Right lobe of liver (tissue), 6 donors: ENCODE measurements at places on chromosomes 4 and X. TPM values are rescaled to one million over a fixed set of nuclear protein-coding genes. Genes with fewer than 3 reads are reported as not detected.

DNA sequence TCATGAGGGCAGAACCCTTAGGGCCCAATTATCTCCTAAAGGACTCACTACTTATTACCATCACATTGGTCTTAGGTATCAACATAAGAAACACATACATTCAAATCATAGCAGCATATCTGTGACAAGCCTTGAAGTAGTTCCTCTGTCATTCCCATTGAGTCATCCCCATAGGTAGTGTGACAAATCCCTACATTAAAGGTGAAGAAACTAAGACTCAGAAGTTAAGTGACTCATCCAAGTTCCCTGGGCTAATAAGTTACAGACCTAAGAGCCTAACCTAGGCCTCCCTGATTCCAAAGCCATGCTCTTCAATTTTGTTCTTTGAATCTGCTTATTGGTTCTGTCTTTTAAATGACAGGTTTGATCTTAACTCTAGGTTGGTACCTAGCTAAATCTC, 58.2 kb downstream of the CD38 start:
- H3K27ac ChIP-seq, result no peak overlapping the region
- DNase-seq, result no peak
- H3K36me3 ChIP-seq, result no peaks in the 10 kb centered on the region
- H3K27me3 ChIP-seq, result no peaks in the 10 kb centered on the region
- H3K4me3 ChIP-seq, result no peak overlapping the region

The JCHAIN gene
- total RNA-seq, result 10.0 TPM

DNA sequence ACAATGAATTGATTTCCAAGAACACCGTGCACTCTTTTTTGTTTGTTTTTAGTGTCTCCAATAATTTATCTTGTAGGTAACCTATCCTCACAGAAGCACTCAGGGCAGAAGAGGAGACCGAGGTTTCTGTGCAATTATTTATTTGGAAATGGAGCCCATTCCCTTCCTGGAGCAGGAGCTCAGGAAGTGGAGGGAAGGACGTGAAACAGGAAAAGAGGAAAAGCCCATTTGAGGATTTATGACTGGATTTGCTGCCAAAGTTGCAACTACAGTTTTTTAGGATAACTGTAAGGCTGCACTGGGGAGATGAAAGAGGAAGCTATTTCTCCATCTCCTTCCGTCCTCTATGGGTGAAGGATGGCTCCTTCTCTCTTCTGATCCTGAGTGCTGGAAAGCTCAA, 31.7 kb upstream of the MXRA5 start:
- no peak overlapping the region for H3K27ac ChIP-seq
- no peaks in the 10 kb centered on the region for H3K36me3 ChIP-seq
- no peaks in the 10 kb centered on the region for H3K27me3 ChIP-seq

- H3K36me3 ChIP-seq, result no peaks in the 10 kb centered on the region
- H3K4me1 ChIP-seq, result no peaks in the 10 kb centered on the region
- DNase-seq, result no peak
Measured at GRCh38 chrX:71269801-71270395, 13.5 kb upstream of the NONO start.

GRCh38 chr4:120874792-120875774, 47.4 kb downstream of the PRDM5 start:
- H3K27ac ChIP-seq, result no peak overlapping the region
- H3K36me3 ChIP-seq, result no peaks in the 10 kb centered on the region
- no peak overlapping the region for H3K4me3 ChIP-seq
- no peak for DNase-seq
- H3K4me1 ChIP-seq, result no peaks in the 10 kb centered on the region

- H3K27ac ChIP-seq, result no peak overlapping the region
- no peak overlapping the region for H3K4me3 ChIP-seq
- H3K4me1 ChIP-seq, result no peaks in the 10 kb centered on the region
- no peaks in the 10 kb centered on the region for H3K36me3 ChIP-seq
- DNase-seq, result no peak
- no peaks in the 10 kb centered on the region for H3K27me3 ChIP-seq
Measured at GRCh38 chrX:94545722-94546121, 871.7 kb downstream of the FAM133A start.

GRCh38 chrX:17812763-17813162, 48.3 kb downstream of the RAI2 start:
- H3K4me3 ChIP-seq, result no peak overlapping the region
- no peaks in the 10 kb centered on the region for H3K36me3 ChIP-seq
- no peak overlapping the region for H3K27ac ChIP-seq
- DNase-seq, result no peak
- no peaks in the 10 kb centered on the region for H3K4me1 ChIP-seq
- no peaks in the 10 kb centered on the region for H3K27me3 ChIP-seq

DNA sequence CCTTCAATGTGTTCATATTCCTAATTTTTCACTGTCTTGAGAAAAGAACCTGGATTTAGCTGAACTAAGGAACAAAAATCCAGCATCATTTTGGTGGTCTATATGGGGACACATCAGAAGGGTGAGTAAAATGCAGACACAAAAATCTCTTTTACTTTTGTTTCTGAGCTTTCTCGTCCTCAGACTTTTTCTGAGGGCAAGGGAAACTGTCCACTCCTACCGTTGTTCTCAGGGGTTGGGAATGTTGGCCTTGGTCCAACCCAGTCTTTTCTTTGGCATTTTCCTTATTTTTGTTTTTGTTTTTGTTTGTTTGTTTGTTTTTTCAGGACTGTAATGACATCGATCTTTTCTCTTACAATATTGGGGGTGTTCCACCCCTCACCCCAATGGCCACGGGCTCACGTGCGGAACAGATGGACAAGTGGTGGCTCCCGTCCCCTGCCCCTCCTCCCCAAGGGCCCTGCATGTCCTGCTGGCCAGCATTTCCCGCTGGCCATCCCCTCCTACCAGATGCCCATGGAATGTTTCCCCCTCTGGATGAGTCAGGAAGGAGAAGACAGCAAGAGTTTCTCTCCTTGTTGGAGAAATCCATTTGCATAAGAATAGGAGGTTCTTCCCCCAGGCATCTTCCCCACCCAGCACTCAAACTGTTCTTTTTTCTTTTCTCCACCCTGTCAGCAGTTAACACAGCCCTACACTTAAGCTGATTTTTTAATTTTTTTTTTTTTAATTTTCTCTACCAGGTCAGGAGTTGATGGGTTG, 305.4 kb upstream of the NDST4 start:
- no peak overlapping the region for H3K4me3 ChIP-seq
- no peaks in the 10 kb centered on the region for H3K36me3 ChIP-seq
- DNase-seq, result no peak

The ATOH1 gene
- total RNA-seq, result not detected

The XK gene
- total RNA-seq, result 1.4 TPM

DNA sequence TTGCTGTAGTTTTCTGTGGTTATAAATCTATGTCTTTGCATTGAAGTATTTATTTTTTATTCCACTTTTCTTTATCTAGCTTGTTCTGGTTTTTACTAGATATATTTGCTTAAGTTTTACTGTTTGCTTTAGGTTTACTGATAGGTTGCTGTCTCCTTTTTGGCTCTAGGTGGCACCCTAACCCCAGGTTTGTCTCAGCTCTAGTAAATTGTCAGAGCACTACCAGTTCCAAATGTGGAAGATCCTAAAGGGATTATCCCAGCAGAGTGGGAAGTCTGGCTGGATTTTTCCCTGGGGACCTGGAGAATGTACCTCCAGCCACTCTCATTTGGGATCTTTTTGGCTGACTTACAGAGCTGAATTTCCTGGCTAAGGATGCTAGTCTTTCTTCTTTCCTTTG, 106.1 kb downstream of the PBDC1 start:
- peaks cover 12% of the 10 kb centered on the region for H3K27me3 ChIP-seq
- no peaks in the 10 kb centered on the region for H3K4me1 ChIP-seq
- DNase-seq, result no peak
- no peaks in the 10 kb centered on the region for H3K36me3 ChIP-seq

DNA sequence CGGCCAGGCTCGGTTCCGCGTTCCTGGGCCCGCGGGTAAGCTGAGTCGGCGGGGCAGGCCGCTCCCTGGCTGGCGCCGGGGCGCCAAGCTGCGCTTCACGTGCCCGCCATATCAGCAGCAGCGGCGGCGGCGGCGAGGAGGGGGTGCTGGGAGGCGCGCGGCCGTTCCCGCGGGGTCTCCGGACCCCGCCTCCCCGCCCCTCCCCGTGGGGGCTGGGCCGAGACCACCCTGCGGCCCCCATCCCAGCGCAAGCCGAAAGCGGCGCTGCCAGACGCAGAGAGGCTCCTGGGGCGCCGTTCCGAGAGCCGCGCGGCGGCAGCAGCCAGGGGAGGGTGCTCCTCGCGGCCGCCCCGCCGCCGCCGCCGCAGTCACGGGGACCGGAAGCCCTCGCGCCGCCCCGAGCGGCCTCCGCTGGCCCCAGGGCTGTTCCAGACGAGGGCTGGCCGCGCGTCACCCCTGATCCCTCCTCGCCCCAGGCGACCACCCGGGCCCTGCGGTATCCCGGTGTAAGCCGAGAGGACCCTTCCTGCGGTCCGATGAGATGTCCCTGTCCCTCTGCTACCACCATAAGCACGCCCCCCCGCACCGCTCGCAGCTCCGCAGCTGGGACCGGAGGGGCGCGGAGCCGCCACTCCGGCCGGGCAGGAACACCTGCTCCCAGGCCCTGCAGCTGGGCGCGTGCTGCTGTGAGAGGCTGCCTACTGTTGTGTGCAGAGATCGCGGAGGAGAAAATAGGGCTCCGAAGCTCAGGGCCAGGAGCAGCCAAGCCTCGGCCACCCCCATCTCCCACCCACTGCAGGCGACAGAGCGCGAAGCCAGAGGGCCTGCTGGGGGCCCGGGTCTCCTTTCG, 7.5 kb upstream of the BCOR start:
- DNase-seq, result peak; percentile 54
- H3K27ac ChIP-seq, result peak overlapping the region; percentile 79
- H3K4me1 ChIP-seq, result no peaks in the 10 kb centered on the region

GRCh38 chr4:47557255-47557654, 72.2 kb downstream of the ATP10D start:
- H3K27me3 ChIP-seq, result no peaks in the 10 kb centered on the region
- H3K4me3 ChIP-seq, result no peak overlapping the region
- H3K27ac ChIP-seq, result no peak overlapping the region

The HSFX3 gene
- not detected for total RNA-seq

The MUC7 gene
- total RNA-seq, result not detected

The MXRA5 gene
- total RNA-seq, result 1.2 TPM

The HAND2 gene
- total RNA-seq, result 6.3 TPM

- no peak overlapping the region for H3K4me3 ChIP-seq
- no peaks in the 10 kb centered on the region for H3K27me3 ChIP-seq
- H3K27ac ChIP-seq, result no peak overlapping the region
- no peaks in the 10 kb centered on the region for H3K36me3 ChIP-seq
Measured at GRCh38 chr4:136311774-136312173, 1220.5 kb downstream of the PCDH18 start.

The IL13RA1 gene
- total RNA-seq, result 59.0 TPM

DNA sequence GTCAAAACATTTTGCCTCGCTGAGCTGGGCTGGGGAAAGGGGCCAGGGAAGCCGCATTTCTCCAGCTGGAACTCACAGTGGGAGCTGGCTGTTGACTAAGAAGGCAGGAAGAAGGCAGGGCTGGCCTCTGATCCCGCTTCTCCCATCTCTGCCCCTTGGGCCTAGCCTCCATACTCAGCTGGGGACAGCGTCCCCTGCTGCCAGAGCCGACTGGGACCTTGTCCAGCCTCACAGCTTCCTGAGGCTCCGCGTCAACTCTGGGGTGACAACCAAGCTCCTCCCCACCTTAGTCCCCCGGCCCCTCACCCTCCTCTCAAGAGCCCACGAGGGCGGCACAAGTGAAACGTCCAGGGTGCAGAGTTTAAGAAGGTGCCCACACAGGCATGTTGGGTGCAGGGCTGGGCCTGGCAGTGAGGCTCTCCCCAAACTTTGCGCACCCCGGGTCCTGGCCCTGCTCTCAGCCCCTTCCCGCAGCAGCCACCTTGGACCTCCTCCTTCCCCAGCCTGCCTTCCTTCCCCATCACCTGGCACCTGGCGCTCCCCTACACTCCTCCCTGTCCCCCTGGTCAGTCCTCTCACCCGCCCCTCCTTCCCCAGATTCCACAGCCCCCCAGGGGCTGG, 100.8 kb downstream of the PSAPL1 start:
- H3K4me1 ChIP-seq, result no peaks in the 10 kb centered on the region
- no peaks in the 10 kb centered on the region for H3K36me3 ChIP-seq
- H3K27me3 ChIP-seq, result no peaks in the 10 kb centered on the region
- H3K27ac ChIP-seq, result no peak overlapping the region
- DNase-seq, result peak; percentile 46
- no peak overlapping the region for H3K4me3 ChIP-seq

The GPRASP2 gene
- total RNA-seq, result 6.5 TPM

The GPR78 gene
- total RNA-seq, result not detected

The F9 gene
- 271 TPM for total RNA-seq

- no peaks in the 10 kb centered on the region for H3K4me1 ChIP-seq
- H3K4me3 ChIP-seq, result no peak overlapping the region
- H3K36me3 ChIP-seq, result no peaks in the 10 kb centered on the region
Measured at GRCh38 chrX:1524874-1525582, 12.0 kb downstream of the P2RY8 start.

DNA sequence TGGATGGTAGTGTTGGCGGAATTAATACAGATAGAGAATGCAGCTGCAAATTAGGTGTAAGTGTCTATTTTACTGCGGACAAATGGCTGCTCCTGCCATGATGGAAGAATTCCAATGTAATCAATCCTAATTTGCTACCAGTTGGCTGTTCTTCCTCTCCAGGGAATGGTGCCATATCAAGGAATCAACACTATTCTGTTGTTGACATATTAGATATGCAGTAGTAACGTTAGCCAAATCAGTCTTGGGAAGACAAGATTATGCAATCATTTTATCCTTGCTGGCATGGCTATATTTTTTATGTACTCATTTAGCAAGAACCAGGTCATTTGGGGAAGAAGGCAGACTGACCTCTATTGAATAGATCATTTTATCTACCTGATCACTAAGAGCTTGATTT, 271.2 kb upstream of the AGA start:
- no peak for DNase-seq
- no peak overlapping the region for H3K4me3 ChIP-seq

The PARM1 gene
- 0.18 TPM for total RNA-seq

The HSFX2 gene
- total RNA-seq, result not detected

DNA sequence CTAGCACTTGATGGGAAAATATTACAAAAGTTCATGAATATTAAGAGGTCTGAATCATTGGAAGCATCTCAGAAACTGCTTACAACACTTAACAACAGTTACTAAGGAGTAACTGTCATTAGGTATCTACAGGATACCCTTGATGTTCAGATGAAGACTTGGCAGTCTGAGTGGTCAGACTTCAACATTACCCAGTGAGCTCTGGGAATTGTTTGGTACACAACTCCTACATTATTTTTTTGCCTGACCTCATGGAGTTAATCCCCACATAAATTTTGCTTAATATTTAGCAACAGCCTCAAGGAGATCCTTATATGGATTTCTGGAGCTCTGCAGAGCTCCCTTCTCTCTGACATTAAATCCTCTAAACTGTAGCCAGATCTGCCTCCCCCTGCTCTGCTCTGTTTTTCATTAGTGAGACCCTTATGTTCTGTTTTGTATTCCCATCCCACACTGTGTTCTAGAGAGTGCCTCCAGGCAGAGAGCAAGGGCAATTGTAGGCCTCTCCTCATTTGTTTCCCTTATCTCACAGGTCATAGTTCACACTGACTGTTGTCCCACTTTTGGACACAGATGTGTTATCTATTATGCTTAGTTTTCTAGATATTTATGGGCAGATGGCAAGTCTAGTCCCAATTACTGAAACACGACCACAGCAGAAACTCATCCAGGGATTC, 368.8 kb downstream of the GASK1B start:
- no peaks in the 10 kb centered on the region for H3K4me1 ChIP-seq
- H3K36me3 ChIP-seq, result no peaks in the 10 kb centered on the region
- H3K4me3 ChIP-seq, result no peak overlapping the region
- DNase-seq, result no peak

The CSAG2 gene
- total RNA-seq, result not detected
